Hippocampal formation (tissue), 2 donors: ENCODE measurements at places on chromosomes 5 and 9.
A peak's percentile ranks its signal among the peaks of the same experiment; 100 is the strongest.

DNA sequence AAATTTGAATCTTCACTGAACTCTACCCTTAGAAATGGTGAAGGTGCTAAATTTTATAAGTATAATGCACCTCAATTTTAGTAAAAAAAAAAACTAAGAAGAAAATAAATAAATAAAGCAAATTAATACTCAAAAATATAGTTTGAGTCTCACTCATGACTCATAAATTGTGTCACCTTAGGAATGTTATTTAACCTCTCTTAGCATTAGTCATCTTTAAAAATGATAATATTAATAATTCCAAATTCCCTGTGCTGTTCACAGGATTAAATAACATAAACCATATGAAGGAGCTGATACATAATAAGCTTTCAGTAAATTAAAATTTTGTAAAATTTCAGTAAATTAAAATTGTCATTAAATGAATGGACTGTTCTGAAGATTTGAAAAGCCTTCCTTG lies 339.8 kb upstream of the RGMB start:
- DNase-seq, result no peak

DNA sequence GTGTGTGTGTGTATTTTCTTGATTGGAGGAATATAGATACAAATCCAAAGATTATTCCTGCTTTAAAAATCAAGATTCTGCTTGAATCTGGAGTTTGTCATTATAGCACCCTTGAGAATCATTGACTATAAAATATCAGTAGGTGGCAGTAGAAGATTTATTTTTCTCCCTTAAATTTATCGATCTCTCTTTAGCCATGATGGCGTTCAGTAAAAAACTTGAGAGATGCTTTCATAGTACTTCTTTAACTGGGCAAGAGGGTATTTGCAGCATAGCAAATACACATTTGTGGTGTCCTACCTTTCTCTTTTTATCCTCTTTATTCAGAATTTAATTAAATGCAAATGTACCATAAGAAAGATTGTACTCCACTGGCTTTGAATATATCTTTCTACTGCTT lies 307.7 kb downstream of the ADGRV1 start:
- DNase-seq, result no peak

GRCh38 chr9:123031963-123032362 lies 1.5 kb upstream of the GPR21 start:
- DNase-seq, result no peak

GRCh38 chr9:136657974-136658848 lies 4.5 kb upstream of the EGFL7 start:
- no peak for DNase-seq

DNA sequence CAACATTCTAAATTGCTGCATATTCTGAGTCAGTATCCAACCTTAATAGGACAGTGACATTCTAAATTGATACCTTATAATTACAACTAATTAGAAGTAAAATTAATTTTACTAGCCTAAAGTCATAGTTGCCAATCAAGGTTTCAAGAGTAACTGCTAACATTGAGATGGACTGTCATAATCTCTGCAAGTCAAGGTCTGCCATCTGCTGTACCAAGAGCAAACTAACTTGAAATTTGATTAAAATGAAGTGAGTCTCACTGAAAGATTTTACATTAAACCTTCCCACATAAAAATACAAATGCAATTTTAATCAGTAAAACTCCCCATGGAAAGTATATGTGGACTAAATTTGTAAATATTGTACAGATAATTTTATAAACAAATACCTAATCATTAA lies 235.3 kb downstream of the PRDM9 start:
- no peak for DNase-seq

DNA sequence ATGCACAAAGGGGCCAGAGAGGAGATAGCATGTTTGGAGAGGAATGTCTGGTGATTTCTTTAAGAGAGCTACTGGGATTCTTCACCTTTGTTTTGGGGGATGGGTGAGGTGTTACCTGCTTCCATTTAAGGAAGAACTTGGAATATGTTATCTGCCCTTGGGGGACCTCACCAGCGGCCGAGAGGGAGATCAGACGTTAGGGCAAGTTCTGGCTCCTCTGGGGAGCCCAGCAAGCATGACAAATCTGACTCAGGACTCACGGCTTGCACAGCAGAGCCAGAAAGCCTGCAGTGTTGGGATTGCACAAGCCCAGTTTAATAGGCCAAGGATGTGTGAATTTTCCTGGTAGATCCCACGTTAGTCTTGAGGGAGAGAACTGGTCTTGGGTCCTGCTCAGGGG lies 40.3 kb downstream of the SLC28A3 start:
- no peak for DNase-seq

DNA sequence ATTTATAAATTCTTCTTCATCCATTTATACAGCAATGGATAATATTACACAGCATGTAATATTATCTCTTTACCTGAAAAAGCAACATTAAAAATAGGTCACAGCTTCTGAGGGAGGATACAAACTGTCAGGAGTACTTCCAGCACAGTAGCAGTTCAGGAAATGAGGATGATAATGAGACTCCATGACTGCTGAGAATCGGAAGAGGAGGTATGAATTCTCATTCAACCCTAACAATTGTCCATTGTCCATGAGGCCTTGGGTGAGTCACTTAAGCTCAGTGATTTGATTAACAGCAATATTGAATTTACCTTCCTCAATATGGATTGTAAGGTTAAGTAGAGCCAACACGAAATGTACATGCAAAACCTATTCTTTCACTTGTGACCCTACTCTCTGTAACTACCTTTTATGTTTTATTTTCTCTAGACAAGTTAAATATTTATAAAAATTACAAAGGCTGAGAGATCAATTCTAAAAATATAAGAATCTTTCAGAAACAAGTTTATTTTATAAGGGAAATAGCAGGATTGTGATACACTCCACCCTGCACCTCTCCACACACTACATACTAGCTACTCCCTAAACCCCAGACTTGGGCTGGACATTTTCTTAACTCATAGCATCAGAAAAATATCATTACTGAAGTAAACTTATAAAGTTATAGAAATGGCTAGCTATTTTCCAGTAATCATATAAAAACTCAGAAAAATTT lies 159.1 kb upstream of the ACOT12 start:
- DNase-seq, result no peak

- DNase-seq, result no peak
Observed at GRCh38 chr9:110809038-110809595, 140.5 kb downstream of the MUSK start.

DNA sequence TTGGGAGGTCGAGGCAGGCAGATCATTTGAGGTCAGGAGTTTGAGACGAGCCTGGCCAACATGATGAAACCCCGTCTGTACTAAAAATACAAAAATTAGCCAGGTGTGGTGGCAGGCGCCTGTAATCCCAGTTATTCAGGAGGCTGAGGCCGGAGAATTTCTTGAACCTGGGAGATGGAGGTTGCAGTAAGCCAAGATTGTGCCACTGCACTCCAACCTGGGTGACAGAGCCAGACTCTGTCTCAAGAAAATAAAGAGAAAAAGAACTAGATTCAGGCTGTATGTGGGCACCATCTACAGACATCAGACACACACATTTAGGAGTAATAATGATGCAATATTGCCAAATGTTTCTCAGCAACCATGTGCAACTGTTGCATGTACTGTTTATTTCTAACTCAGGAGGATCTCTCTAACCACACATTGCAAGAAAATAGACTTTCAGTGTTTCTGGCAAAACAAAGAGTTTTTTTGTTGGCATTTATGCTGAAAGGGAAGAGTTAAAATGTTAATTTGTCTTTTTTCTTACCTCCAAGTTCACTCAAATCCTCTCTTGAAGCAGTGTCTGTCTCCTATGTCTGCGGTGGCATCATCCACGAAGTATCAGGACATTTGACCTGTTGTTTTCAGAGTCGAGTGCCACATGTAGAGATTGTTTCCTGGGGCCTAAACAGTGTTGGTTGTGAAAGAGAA lies 5.1 kb upstream of the ORM1 start:
- no peak for DNase-seq

- DNase-seq, result no peak
Observed at GRCh38 chr5:8750100-8750499, 795.8 kb downstream of the SEMA5A start.

- no peak for DNase-seq
Observed at GRCh38 chr9:124312290-124313265, 54.8 kb downstream of the NEK6 start.

- no peak for DNase-seq
Observed at GRCh38 chr5:41883936-41884335, 13.7 kb upstream of the OXCT1 start.

DNA sequence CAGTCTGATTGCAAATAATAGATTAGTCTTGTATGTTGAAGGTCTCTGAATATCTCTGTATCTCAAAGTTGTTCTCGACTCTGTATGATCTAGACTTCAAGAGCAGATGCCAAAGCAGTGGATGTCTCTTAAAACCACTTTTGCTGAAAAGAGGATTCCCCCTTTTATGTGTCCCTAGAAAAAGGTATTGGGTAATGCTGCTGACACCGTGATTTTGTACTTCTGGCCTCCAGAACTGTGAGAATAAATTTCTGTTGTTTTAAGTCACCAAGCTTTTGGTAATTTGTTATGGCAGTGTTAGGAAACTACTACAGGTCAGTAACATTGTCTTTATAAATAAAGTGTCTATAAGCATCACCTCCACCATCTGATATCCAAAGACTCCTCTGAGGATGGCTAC lies 85.3 kb upstream of the PIK3R1 start:
- no peak for DNase-seq

- DNase-seq, result no peak
Observed at GRCh38 chr5:154698763-154699162, 56.4 kb upstream of the LARP1 start.

- no peak for DNase-seq
Observed at GRCh38 chr5:115544043-115544435, 536 bp downstream of the FEM1C start.

DNA sequence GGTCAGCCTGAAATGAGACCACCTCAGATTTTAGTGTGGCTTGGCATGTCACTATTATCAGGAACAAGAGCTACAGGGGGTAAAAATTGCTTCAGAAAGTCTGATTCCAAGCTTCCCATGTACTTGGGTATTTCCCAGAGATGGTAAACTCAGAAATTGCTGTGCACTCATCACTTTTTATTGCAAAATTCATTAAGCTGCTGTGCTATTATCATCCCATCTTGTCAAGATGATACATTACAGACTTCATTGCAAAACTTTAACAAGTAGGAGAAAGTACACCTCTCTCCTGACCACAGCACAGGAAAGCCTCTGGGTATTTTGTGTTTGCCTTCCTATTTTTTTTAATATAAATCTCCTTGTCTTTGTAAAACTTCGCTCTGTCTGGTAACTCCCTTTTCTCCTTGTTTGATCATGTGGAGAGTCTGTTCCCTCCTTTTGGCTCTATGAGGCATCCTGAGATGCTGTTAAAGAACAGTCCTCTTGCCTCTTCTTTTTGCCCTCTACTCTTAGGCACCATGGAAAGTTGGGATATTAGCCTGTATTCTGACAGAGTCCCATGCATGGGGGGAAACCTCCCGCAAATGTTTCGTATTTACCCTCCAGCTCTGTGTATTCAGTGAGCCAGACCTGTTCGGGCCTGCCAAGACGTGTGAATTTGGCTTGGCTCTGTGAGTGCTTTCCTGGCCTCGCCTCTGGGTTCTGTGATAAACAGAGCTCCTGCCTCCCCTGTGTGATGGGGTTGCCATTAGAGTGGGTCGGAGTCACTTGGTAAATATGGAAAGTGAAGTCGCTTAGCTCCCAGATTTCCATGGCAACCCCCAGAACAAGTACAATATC lies 260.7 kb downstream of the NR3C1 start:
- peak; percentile 4 for DNase-seq

DNA sequence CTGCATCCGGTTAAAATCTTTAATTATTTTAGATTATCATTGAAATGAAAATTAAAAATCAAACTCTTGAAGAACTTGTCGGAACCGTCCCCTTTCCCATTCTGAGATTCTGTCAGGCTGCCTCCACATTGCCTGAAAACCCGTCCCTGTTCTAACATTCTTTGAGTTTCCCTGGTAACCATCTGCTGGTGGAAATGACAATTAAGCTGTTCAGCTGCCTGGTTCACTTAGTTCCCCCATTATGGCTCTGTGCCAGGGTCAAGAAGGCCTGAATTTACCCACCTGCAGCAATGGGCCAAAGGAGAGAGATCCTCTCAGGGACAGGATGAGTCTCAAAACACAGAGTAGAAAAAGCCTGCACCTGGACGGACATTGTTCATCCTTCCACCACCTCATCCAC lies 11.8 kb upstream of the TCOF1 start:
- DNase-seq, result peak; percentile 33

DNA sequence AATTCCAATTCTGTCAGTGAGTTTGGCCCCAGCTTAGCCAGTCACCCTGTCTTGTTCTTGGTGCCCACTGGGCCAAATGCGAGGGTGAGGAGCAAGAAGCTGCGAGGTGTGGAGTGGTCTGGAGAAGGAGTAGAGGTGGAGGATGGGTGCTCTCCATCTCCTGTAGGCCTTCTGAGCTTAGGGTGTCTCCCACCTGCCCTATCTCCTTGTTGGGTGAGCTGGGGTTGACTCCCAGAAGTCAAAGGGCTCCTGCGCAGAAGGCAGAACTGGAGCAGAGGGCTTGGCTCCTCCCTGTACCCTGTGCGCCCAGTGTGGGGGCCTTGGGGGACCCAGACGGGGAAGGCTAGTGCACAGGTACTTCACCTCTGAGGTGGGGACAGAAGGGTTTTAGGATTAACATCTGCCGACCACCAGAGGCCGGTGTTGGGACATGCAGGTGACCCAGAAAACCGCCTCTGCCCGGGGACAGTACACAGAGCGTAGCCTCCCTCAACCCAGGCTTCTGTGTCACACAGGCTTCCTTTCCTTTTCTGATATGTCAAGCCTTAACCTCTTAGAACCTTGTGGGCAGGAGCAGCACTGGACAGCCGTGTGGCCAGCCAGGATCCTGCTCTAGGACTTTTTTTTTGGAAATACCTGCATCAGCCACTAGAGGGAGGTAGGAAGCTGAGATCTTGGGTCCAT lies 16.9 kb downstream of the IL5 start:
- DNase-seq, result no peak

DNA sequence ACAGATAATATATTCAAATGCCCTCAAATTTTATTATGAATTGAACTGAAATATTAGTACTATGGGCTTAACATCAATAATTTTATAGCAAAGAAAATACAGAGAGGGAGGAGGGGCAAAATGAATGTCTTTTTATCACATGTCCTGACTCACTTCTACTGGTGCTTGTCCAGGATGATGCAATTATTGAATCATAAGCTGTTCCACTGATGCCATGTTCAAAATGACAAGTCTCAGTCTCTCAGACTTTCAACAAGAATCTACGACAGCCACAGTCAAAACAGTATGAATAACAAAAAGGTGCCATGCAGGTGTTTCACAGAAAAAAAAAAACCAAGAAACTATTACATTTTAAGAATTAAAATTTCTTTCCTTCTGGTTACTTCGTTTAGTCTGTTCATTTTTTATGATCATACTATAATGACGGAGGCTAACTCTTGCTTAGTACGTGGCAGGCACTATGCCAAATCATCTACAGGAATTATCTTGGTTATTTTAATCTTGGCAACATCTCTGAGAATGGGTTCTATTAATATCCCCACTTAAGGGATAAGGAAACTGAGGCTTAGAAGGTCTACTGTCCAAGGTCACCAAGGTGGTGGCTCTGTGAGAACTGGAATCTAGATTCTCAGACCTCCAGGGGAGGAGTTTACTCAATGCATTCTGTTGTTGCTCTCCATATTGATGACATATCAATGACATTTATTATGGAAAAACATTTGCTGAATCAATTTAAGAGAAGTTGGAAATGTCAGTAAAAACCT lies 61.5 kb downstream of the NR3C1 start:
- DNase-seq, result no peak

- no peak for DNase-seq
Observed at GRCh38 chr9:129009584-129010141, 18.5 kb downstream of the SH3GLB2 start.

- no peak for DNase-seq
Observed at GRCh38 chr9:123550012-123550411, 194.0 kb downstream of the CRB2 start.
